Ascending aorta (tissue), 2 donors: ENCODE measurements at places on chromosomes 13 and 19.

DNA sequence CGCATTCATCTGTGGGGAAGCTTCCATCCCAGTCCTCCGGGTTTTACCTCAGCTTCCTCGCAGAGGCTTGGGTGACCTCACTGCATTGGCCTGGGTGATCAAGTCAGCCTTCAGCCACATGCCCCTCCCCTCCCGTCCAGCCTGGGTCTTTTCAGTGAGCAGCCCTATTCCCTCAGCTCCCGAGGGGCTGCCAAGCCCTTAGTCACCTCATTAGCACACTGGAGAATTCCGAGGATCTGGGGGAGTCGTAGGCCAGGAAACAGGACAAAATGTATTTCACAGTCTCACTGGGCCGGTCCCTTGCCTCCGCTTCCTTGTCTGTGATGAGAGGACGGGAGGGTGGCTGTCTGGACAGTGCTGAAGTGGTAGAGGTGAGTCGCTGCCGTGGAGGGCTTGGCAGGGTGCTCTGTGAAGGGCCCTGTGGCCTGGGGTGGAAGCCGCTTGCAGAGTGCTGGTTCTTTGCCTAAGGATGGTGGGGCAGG is 19.9 kb downstream of the KDM4B start:
- peak; percentile 66 for DNase-seq

GRCh38 chr19:36489920-36490415 is 607 bp upstream of the ZNF566 start:
- peak; percentile 33 for DNase-seq

DNA sequence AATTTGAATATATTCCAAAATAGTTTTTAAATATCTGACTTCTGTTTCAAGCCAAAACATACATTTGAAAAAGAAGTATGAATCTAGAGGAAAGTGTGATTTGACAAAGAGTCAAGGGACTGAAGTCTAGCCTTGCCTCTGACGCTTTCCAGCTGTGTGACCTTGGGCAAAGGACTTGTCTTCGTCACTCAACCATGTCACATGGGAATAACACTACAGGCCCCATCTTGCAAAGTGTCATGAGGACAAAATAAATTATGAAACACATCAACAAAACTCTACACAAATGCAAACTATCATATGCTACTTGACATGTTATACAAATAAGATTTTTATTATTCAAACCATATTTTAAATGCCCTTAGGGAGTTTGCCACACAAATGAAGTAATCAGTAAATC is 73.0 kb downstream of the CYSLTR2 start:
- no peak for DNase-seq

- no peak for DNase-seq
Observed at GRCh38 chr19:12997179-12997966, 2.1 kb downstream of the NFIX start.

GRCh38 chr13:31011193-31011860 is 78.9 kb downstream of the TEX26 start:
- no peak for DNase-seq

DNA sequence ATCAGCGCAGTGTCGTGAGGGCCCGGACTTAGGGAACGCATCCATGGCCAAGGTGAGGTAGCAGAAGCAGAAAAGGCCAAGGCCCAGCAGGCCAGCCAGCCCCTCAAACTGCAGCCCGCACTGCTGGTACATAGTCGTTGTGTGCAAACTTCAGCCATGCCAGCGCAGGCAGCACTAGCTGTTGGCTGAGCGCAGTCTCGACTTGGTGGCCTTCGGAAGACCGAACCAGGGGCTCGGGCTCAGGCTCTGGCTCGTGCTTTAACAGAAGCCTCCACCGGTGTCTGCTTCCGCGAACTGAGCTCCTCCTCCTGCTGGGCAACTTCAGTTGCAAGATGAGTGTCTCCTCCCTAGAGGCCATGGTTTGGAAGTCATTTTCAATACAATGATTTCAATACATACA is 157.5 kb downstream of the DNAJC15 start:
- DNase-seq: no peak

DNA sequence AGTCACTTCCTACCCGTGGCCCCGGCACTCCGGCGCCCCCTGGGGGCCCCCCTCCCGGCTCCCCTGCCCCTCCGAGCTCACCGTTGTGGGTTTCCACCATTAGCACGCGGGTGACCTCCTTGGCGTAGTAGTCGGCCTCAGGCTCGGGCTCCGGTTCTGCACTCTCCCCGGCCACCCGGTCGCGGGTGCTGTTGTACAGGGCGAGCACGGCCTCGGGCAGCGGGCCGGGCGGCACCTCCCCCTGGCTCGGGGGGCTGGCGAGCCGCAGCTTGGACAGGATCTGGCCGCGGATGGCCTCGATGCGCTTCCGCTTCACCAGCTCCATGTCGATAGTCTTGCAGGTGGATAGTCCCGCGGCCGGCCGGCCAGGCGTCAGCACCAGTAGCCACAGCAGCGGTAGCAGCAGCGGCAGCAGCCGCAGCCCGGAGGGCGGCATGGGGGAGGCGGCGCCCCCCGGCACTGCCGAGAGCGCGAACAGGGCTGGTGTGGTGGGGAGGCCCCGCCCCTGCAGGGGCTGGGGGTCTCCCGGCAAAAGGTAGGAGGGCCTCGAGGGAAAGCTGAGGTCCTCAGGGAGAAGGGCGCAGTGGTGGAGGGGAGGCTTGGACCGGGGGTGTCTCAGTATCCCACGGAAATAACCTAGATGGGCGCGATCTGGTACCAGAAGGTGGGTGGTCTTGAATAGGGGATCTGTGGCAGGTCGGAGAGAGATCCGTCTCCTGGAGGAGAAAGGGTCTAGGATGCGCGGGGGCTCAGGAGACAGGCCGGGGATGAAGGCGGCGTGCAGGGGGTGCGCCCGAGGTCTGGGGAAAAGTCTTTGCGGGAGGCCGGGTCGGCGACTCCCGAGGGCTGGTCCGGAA is 885 bp downstream of the TGFB1 start:
- no peak for DNase-seq

- no peak for DNase-seq
Observed at GRCh38 chr13:44796597-44797490, 192.4 kb downstream of the NUFIP1 start.

- DNase-seq: no peak
Observed at GRCh38 chr13:60398379-60398891, 1.4 kb downstream of the TDRD3 start.

GRCh38 chr13:29688193-29688592 is 92.7 kb upstream of the SLC7A1 start:
- no peak for DNase-seq

GRCh38 chr13:31912647-31913401 is 118.8 kb upstream of the FRY start:
- DNase-seq: no peak

DNA sequence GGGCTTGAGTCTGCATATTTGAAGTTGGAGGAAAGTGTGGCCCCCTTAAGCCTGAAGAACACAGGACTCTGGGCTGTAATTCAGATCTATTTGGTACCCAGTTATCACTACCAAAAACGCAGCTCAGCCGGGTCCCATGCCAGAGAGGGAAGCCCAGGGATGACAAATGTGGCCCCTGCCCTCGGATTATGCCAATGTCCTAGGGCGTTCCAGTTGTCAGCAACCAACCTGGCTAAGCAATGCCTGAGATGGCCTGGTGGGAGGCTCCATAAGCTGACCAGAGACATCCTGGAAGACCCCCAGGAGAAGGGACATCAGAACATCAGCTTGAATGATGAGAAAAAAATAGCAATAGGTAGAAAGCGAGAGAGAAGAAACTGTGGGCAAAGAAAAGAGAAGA is 79.6 kb upstream of the UQCRFS1 start:
- no peak for DNase-seq

- no peak for DNase-seq
Observed at GRCh38 chr13:21528616-21529015, 69.5 kb upstream of the ZDHHC20 start.

DNA sequence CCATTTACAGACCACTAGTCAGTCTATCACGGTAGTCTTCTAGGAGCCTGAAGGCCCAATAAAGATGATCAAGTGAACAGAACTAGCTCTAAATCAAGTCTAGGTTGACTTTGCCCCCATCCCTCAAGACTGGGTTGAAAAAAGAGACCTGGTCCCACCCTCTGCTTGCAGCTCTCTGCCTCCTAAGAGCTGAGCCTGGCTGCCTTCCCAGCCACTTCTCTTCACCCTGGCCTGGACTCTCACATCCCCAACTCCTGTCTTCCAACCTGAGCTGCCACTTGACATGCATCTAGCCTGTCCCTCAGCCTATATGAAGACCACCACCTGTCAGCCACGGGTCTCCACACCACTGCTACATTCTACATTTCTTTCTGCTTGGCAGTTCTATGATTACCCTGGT is 99.6 kb downstream of the FOXO1 start:
- DNase-seq: no peak

DNA sequence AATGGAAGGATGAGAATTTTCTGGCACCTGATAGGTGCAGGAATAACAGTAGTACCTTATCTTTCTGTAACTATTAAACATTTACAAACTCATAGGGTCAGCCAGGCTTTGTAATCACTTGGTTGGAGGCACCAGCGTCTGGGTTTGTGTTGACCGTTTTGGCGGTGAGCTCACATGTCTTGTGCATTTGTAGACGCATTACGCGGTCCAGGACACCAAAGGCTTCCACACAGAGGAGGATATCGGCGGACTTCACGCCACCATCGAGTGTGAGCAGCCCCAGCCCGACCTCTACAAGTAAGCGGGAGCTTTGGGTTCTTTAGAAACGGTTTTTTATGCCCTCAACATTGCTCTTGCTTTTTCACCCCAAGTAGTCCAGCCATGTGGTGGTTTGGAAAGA is 129.3 kb downstream of the ATP11A start:
- DNase-seq: no peak

- no peak for DNase-seq
Observed at GRCh38 chr19:10761443-10762250, 43.8 kb downstream of the DNM2 start.

DNA sequence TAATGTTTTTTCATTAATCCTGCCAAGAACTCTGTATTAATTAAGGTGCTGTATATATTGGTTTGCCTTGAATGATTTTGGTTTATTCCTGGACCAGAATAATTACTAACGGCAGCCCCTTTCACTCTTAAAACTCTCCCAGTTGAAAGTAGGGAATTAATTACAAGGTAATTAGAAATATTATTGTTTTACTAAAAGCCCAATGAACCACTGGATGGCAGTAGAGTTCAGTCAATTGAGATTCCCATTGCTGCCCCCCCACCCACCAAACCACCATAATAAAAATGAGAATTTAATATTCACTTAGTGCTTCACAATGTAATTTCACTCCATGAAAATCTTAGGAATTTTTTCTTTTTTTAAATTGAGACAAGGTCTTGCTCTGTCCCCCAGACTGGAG is 13.7 kb downstream of the WBP4 start:
- DNase-seq: no peak

DNA sequence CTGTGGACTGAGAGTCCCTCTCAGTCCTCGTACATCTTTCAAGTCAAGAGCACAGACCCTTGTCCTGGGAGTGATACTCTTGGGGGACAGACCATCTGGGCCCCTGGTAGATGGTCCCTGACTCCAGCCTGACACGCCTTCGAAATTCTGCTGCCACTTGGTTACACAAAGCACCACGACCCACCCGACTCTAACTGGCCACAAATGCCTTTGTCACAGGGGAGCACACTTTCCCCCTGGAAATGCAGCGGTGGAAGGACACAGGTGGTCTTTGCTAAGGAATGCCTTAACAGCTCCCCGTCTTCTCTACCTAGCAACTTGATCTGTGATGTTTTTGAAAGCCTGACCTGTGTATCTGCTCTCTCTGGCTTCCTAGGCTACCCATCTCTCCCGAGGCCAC is 13.8 kb upstream of the DHRS12 start:
- DNase-seq: no peak

GRCh38 chr19:17542042-17542441 is 13.4 kb upstream of the COLGALT1 start:
- no peak for DNase-seq

DNA sequence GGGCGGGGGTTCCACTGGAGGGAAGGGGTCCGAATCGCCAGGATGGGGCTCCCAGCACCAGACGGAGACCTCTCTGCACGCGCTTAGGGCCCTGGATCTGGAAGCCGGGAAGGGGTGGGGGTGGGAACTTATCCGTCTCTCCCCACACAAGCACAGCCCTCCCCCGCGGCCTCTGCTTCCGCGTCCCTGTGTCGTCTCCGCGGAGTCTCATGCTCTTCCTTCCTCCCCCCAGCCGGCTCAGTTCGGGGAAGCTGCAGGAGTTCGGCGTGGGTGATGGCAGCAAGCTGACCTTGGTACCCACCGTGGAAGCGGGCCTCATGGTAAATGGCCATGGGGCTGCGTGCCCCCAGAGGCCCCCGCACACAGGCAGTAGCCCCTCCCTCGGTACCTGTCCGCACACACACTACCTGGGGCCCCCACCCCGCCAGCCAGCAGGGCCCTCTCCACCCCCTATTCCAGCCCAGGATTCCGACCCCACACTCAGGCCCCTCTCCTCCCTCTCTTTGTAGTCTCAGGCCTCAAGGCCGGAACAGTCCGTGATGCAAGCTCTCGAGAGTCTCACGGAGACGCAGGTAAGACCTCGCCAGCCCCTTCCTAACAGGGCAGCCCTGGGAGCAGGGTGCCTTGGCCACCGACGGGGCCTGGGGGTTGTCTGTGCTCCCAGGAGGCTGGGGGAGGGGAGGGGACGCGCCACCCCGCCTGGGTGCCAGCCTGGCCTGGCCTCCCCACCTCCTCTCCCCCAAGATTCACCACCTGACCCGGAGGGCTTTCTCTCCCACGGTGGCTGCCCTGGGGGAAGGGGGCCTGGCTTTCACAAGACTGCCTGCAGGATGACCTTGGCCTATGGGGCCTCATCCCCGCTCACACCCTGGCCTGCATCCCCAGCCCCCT is 3.2 kb downstream of the MIDN start:
- no peak for DNase-seq

DNA sequence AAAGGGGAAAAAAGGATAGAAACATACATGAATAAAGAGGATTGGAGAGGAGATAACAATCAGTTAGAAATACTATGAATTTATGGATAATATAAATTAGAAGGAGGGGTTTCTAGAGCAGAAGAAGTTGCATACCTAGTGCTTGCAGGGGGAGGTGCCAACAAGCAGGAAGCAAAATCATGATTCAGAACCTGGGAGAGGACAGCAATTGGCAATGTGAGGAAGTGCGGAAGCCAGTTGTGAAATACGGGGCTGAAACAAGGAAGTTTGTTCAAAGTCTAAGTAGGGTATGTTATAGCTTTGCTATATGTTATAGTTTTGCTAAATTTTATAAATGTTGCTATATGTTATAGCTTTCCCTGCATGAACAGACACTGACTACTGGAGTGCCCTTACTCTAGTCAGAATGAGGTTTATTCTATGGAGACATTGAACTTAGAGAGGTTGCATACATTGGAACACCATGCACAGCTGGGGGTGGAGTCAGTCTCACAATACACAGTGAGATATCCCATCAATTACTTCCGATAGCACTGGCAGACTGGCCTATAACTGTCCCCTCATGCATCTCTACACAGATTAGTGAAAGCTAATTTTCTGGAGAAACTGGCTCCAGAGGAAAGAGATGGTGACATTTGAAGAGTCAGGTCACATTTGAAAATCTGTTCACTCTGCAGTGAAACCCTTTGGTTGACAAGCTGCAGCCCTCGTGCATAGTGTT is 92.1 kb downstream of the GPC6 start:
- no peak for DNase-seq

- DNase-seq: no peak
Observed at GRCh38 chr19:53657330-53657729, 25.5 kb downstream of the DPRX start.

GRCh38 chr19:1567848-1568227 is 287 bp downstream of the MEX3D start:
- DNase-seq: no peak

GRCh38 chr13:110641055-110642015 is 26.0 kb downstream of the NAXD start:
- no peak for DNase-seq
